Activated naive CD8-positive, alpha-beta T cell treated with anti-CD3 and anti-CD28 coated beads for 36 hours (primary cell): ENCODE measurements at places on chromosomes 7 and 10. TPM values are rescaled to one million over a fixed set of nuclear protein-coding genes. Genes with fewer than 3 reads are reported as not detected.

VAX1 gene
- total RNA-seq, result not detected

TMEM196 gene
- total RNA-seq, result not detected

PLOD3 gene
- total RNA-seq, result 22.7 TPM

HPS1 gene
- 44.7 TPM for total RNA-seq
